ENCODE measurements at places on chromosomes 3 and 15.

GRCh38 chr3:195075199-195075940 is 195.6 kb downstream of the XXYLT1 start:
- DNase-seq: peak; percentile 3

DNA sequence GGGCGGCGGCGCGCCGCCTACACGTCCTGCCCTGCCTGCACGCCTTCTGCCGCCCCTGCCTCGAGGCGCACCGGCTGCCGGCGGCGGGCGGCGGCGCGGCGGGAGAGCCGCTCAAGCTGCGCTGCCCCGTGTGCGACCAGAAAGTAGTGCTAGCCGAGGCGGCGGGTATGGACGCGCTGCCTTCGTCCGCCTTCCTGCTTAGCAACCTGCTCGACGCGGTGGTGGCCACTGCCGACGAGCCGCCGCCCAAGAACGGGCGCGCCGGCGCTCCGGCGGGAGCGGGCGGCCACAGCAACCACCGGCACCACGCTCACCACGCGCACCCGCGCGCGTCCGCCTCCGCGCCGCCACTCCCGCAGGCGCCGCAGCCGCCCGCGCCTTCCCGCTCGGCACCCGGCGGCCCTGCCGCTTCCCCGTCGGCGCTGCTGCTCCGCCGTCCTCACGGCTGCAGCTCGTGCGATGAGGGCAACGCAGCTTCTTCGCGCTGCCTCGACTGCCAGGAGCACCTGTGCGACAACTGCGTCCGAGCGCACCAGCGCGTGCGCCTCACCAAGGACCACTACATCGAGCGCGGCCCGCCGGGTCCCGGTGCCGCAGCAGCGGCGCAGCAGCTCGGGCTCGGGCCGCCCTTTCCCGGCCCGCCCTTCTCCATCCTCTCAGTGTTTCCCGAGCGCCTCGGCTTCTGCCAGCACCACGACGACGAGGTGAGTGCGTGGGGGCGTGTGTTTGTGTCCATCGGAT is 602 bp downstream of the TRIM71 start:
- no peak for DNase-seq

DNA sequence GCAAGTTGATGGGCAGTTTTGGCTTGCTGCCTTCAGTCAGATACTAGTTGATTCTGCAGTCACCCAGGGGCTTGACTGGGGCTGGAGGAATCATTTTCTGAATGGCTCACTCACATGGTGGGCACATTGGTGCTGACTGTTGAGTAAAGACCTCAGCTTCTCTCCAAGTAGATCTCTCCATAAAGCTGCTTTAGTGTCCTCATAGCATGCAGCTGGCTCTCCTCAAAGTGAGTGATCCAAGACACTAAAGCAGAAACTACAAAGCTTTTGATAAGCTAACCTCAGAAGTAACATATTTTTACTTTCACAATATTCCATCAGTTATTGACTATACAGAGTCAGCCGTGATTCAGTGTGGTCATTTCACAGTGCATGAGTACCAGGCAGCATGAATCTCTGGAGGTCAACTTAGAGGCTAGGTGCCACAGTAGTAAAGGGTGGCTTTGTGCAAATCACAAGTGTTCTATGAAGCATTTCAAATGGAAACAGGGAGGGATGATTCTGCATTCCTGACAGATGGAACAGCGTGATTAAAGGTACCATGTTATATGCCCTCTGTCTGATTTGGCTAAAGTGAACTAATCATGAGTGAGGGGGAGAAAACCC is 24.3 kb upstream of the ATP8B4 start:
- DNase-seq: no peak

- no peak for DNase-seq
These were observed 9.3 kb downstream of the ARPP19 start for GRCh38 chr15:52559575-52559974.

- no peak for DNase-seq
These were observed 3.0 kb downstream of the ZNF589 start for GRCh38 chr3:48243886-48244285.

GRCh38 chr3:71547249-71548198 is 36.0 kb downstream of the FOXP1 start:
- DNase-seq: no peak

- no peak for DNase-seq
These were observed 161.5 kb upstream of the TPM1 start for GRCh38 chr15:62881056-62881455.

GRCh38 chr15:68887819-68888218 is 42.5 kb upstream of the SPESP1 start:
- DNase-seq: no peak

DNA sequence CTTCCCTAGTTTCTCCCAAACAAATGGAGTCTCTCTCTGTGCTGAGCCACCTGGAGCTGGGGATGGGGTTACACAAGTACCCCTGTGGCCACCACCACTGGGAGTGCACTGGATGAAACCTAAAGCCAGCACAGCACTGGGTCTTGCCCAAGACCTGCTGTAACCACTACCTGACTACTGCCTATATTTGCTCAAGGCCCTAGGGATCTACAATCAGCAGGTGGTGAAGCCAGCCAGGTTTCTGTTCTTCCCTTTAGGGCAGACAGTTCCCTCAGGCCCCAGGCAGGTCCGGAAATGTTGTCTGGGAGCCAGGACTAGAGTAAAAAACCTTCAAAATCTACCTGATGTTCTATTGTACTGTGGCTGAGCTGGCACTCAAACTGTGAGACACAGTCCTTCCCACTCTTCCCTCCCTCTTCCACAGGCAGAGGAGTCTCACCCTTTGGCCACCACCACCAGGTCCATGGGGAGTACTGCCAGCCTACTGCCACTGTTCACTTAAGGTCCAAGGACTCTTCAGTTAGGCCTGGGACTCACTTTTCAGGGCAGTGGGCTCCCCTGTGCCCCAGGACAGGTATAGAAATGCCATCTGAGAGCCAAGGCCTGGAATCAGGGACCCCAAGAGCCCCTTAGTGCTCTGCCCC is 23.8 kb downstream of the C3orf20 start:
- DNase-seq: no peak

GRCh38 chr3:11393401-11393800 is 121.2 kb downstream of the ATG7 start:
- no peak for DNase-seq

GRCh38 chr3:143002727-143003126 is 1.4 kb downstream of the U2SURP start:
- DNase-seq: no peak

DNA sequence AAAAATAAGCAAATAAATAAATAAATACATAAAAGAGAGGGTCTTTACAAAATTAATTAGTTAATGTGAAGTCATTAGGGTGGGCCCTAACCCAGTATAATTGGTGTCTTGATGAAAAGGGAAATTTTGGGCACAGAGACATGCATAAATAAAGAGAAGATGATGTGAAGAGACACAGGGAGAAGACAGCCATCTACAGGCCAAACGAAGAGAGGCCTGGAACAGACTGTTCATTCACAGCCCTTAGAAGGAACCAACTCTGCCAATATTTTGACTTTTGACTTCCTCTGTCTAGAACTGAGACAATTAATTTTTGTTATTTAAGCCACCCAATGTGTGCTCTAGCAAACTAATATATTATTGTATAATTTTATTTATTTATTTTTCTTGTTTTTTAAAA is 29.6 kb upstream of the SELENOK start:
- no peak for DNase-seq

DNA sequence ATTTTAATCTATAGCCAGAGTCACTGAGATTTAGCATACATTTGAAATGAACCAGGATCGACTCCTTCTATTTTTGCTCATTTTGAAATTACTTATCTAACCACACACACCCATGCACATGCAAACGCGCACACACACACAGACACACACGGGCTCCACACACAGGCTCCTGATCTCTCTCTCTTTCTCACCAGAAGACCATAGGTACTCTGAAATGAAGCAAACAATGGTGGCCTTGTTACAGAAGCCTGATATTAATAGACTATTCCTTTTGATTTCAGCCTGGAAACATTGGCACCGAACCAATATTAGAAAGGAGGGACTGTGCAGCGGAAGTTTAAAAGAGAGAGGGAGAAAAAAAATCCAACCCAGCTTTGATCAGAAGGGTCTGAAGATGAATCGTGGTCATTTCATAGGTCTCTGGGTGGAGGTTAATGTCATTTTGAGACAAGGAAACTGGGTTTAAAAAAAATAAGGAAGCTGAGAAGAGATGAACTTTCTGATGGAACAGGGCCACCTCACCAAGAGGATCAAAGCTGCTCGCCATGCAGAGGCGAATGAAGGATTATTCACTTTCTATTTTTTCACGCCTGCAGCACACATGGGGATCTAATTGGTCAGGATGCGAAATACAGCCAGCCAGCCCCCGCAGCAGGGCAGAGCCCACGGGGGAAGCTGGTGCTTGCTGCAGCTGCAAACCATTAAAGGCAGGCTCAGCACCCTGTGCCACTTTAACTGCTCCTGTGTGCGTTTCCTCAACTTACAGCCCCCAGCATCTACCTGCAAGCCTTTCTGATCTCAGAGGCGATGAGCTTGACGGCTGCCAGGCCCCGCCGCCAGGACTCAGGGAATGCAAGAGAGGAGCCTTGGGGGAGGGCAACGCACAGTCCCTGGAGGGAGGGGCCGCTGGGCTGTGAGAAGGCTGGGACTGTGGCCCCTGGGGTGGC is 88.8 kb downstream of the HES1 start:
- peak; percentile 37 for DNase-seq

DNA sequence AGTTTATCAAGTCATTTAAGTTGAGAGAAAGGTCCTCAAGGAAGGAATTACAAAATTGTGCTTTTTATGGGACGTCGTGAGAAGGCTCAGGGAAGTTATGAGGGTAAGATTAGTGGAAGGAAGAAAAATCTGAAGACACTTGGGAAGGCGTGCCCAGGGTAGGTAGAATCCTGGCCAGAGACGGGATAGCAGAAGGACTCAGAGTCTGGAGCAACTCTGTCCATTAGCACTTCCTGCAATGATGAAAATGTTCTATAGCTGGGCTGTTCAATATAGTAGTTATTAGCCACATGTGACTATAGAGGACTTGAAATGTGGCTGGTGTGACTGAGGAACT is 271.0 kb upstream of the ZPLD1 start:
- no peak for DNase-seq

- DNase-seq: no peak
These were observed 112.3 kb downstream of the IQCH start for GRCh38 chr15:67366904-67367303.

DNA sequence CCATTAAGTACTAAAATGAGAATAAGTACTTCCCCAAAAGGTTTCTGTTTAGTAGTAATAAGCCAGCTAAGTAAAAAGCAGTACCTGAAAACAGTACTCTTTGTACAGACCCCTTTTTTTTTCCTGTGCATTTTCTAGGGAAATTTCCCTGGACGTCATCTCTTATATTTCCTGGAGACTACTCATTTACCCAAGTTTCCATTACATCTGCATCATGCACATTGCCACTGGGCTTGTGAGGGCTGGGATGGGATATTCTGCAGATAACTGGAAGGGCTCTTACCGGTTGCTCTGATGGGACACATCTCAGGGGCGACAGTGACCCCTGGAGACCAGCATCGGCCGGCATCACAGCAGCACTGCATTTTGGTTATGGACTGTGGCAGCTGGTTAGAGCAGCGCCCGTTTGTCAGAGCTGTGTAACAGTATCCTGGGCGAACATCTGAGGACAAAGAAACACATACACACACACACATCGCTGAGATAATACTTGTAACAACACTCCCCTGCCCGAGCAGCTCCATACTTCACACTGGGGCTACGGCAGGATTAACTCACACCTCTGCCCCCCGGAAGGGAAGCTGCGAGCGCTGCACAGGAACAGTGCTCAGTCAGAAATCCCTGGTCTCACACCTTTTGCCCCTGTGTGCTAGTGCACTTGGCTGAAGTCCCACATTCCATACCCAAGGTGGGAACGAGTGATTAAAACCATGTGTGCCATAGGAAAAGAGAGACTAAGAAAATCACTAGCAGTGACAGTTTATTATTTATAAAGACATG is 124.9 kb downstream of the FBN1 start:
- no peak for DNase-seq

- DNase-seq: no peak
These were observed 61.8 kb upstream of the RBP1 start for GRCh38 chr3:139601191-139601961.

DNA sequence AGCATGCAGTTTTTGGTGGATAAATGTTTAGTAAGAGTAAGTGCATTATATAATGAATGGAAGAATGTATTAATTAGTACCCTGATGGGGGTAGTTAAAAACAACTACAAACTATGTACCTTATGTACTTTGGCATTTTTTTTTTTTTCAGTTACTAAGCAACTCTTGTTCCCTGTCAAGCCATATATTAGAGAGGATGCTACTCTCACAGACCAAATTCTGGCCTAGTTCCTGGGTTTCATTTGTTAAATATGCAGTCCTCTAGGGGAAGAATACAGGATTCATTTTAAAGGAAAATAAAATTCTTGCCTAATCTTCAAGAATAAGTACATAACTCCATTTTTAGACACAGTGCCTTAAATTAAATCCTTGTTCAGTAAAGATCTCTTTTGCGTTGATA is 16.9 kb downstream of the FAM98B start:
- no peak for DNase-seq

DNA sequence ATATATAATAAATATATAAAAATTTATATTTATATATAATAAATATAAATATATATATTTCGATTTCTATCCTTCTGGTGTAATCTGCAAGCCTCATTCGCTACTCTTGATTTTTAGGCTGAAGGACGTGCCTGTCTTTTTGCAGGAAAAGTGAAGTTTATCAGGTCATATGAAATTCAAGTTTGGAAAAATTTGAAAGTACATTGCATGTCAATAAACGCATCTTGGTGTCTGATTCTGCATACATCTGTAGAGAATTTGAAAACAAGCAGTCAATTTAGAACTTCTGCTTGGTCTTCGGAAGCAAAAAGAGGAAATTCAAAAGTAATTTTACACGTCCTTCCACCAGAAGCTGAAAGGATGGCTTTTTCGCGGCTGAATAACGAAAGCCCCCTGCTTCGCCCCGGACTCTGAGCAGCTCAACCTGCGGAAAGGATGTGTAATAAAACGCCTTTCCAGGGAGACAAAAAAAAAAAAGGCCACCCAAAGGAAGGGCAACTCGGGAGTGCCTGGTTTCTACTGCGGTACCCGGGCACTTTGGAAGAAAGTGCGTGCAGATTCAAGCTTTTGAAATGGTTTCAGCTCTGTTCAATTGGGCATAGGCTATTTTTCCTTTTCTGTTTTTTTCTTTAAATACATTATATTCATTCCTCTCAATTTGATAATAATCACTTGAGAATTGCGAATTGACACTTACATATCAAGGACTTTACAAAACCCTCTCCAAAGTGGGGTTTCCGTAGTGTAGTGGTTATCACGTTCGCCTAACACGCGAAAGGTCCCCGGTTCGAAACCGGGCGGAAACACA is 1.5 kb upstream of the MYNN start:
- DNase-seq: peak; percentile 16

DNA sequence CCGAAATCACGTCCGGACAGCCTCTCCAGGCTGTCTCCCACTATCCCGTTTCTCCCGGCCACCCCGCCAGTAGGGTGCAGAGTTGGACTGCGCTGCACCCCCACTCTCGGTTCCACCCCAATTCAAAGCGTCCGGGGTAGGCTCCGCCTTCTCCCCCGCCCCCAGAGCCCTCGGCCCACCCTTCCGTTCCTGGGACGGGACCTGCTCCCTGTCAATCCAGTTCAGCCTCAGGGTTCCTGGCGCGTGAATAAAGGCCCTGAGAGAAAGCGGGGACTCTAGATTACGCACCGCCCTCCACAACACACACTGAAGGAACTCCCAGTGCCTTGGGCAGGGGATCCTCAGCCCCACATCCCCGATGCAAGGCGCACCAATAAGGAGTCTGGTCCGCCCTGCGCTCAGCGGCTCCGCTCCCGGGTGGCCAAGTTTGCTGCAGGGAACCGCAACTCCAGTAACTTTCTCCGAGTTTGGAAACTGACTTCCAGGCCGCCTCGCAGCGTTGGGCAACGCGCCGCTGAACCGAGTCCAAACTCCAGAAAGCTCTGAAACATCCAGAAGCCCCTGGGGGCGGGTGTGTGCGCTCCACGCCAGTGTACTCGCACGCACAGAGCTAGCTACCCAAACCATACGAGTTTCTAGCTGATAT is 1.9 kb downstream of the ADAMTS9 start:
- peak; percentile 91 for DNase-seq
